NCI-H2081 (cell line): ENCODE measurements at places on chromosomes 3 and 15.

DNA sequence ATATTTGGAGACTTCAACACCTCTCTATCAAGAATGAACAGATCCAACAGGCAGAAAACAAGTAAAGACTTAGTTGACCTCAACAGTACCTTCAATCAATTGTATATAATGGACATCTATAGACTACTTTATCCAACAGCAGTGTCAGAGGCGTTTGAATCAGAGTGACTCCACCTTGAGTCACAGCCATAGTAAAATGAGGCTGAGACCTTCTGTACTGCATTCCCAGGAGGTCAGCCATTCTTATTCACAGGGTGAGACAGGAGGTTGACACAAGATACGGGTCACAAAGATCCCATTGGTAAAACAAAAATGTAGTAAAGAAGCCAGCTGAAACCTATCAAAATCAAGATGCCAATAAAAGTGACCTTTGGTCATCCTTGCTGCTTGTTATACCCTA is 299.8 kb downstream of the CNTN3 start:
- DNase-seq, result no peak

GRCh38 chr3:194137008-194137505 is 1.1 kb downstream of the HES1 start:
- DNase-seq, result peak; percentile 76

DNA sequence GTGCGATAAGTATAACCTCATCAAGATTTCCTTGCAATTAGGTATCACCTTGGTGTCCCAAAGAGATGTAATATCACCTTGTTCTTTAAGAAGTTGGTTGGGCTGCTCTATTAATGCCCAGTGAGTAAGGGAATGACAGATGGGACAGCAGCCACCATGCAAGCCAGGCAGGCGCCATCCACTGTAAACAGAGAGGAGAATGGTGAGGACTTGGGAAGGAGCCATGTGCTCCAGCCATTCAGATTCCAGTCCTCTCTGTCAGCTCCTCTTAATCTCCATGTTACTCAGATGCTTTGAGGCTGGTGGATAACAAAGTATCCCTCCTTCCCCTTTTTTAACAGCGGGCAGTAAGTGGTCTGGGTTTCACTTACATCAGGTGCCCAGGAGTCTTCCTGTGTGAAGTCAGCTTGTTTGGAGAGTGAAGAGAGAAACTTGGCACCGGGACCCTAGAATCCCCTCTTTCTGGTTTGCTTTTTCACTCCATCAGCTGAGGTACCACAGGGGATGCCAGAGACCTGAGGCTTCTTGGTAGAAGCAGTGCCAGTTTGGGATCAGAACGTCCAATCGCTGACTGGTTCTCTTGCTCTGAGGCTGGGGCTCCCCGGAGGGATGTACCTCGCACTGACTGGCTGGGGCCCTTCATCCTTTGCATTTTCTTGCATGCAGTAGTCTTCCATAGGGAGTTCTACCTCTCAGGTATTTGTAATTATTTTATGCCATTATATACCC is 29.5 kb downstream of the SLCO3A1 start:
- DNase-seq, result no peak

DNA sequence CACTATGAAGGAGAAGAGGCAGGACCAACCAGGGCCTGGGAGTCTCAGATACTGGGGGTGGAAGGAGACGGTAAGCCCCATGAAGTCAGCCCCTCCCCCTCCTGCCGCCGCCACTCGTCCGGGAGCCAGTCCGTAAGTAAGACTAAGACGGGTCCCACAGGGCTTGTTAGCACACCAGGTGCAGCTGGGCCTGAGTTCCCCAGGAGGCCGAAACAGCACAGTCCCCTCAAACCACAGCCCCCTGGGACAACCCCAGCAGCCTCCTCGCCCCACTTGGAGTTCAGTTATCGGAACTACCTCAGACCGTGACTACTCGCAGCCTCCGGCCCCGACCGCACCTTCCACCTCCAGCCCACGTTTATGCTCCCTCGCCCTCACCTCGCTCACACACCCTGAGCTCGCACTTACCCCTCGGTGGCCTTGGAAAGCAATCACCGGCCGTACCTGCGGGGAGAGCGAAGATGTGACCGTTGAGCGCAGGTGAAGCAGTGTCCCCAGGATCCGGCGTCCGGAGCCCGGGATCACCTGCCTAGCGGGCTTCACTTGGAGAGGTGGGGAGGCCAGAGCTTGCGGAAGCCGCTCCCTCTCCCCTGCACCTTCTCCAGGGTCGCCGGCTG is 557 bp downstream of the ELL3 start:
- DNase-seq, result no peak

GRCh38 chr3:77038930-77039605 is 831 bp upstream of the ROBO2 start:
- DNase-seq, result no peak

DNA sequence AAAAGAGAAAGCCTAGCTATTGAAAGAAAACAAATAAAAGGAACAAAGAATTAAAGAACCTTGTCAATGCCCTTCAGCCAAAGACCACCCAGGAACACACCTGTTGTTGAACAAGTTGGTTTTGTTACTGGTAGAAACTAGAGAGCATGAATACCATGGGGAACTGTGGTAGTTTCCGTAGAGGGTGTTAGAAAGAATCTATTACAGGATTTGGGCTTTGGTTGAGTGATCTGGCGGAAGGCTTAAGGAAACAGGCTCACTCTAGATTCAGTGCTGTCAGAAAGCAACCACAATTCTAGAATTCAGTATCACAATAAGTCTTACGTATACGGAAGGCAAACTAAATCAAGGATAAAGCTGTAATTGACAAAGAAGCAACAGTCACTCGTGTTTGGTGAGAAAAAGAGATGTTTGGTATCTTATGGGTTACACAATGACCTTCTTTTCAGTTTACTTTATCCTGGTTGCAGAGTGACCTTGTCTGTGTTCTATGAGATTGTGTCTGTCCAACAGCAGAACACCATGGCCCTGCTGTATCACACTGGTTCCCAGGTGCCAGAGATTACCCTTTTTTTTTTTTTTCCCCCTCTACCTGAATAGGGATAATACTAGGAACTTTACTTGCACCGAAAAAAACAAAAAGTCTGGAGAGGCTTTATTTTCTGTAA is 265.9 kb downstream of the SHQ1 start:
- no peak for DNase-seq

DNA sequence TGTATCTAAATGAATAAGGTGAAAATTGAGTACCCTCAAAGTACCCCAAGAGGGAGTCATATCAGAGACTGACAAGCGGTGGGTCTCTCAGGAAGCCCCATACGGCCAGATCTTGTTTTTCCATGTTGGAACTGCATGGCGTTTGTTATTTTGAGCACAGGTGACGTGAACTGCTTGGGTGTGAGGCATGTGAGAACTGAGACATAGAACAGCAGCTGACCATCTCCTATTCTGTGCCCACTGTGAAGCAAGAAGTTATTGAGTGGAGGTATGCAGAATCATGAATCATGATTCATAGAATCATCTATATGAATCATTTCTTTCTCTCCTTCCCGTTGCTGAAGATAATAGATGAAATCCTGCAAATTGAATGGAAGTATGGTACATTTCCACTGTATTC is 4.6 kb downstream of the VPS8 start:
- no peak for DNase-seq

DNA sequence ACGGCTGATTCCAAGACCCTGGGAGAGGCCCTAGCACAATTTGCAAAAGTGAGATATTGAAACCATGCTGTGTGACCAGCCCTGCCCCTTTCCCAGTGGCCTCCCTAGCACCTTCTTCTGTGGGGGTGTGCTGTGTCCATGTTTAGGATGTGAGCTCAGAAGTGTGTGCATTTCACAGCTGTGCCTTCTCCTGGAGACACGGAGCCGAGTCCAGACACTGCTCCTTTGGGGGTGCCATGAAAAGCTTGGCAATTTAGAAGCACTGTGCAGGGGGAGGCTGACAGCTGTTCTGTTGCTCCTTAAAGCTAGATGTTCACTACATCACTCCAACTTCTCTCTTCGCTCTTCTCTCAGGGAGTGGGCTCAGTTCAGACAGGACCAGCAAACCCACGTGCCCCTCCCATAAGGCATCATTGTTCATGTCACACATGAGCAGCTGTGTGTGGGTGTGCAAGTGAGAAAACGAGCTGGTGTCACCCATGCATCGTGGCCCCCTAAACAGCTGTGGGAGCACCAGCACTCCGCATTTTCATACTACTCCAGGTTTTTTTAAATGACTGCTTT is 492.6 kb downstream of the GABRG3 start:
- no peak for DNase-seq

DNA sequence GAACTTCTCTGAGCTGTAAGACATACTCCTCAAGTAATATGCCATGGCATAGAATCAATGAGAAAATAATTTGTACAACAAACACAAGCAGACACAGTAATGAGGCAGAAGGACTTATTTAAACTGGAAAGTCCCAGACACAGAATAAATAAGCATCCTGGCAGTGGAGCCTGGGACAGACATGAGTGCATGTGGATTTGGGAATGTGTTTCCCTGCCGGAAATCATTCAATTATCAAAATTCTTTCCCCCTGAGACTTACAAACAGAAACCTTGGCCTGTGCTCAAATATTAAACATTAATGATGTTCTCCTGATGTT is 520.1 kb downstream of the ROBO1 start:
- no peak for DNase-seq

DNA sequence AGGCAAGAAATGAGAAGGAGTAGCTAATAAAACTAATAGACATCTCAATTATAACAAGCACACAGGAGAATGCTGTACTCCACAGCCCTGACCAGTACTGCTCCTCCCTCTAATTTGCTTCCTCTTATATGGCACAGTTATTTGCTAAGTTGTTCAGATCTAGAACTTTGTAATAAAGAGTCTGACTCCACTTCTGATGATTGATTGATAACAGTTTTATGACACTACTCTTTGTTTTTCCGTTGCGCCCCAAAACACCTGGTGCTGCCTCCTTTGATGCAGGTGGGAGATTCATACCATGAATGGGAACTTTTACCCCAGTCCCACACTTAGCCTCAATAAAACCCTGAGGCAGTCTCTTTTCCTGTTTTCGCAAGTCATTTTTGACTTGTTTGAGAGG is 777.7 kb downstream of the GBE1 start:
- no peak for DNase-seq

DNA sequence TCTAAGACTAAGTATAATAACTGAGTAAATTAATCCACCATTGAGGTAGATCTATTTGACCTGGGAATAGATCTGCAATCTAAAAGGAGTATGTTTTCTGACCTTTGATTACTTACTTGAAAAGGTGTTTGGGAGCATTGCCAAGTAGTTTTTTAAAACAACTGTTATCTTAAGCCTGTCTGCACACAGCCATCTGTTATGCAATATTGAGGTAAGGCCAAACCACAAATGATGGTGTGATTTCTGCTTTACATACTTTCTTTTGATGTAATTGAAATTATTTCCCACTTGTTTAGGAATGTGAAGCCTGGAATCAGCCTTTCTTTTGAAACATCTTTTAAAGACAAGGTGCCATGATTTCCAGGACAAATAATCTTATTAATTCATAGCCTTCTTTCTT is 274.0 kb downstream of the BBX start:
- no peak for DNase-seq

GRCh38 chr3:69881756-69882428 is 117.6 kb upstream of the SAMMSON start:
- DNase-seq, result no peak
